Tibial nerve (tissue), 4 donors: ENCODE measurements at places on chromosomes 3 and 15. TPM values are rescaled to one million over a fixed set of nuclear protein-coding genes. Genes with fewer than 3 reads are reported as not detected.

DNA sequence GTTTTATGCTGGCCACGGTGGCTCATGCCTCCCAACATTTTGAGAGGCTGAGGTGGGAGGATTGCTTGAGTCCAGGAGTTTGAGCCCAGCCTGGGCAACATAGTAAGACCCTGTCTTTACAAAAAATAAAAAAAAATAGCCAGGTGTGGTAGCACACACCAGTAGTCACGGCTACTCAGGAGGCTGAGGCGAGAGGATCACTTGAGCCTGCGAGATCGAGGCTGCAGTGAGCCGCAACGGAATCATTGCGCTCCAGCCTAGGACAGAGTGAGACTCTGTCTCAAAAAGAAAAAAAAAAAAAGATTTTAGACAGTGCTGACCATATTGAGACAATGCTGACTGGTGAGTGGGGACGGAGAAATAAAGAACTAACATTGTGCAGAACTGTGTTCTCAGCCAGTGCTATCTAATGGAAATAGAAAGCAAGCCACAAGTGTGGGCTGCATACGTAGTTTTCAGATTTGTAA is 67.2 kb downstream of the ST6GAL1 start:
- no peaks in the 10 kb centered on the region for H3K27me3 ChIP-seq
- H3K4me1 ChIP-seq, result peaks cover 7% of the 10 kb centered on the region
- no peak overlapping the region for H3K27ac ChIP-seq
- no peak overlapping the region for H3K4me3 ChIP-seq
- DNase-seq, result no peak
- H3K36me3 ChIP-seq, result no peaks in the 10 kb centered on the region

DNA sequence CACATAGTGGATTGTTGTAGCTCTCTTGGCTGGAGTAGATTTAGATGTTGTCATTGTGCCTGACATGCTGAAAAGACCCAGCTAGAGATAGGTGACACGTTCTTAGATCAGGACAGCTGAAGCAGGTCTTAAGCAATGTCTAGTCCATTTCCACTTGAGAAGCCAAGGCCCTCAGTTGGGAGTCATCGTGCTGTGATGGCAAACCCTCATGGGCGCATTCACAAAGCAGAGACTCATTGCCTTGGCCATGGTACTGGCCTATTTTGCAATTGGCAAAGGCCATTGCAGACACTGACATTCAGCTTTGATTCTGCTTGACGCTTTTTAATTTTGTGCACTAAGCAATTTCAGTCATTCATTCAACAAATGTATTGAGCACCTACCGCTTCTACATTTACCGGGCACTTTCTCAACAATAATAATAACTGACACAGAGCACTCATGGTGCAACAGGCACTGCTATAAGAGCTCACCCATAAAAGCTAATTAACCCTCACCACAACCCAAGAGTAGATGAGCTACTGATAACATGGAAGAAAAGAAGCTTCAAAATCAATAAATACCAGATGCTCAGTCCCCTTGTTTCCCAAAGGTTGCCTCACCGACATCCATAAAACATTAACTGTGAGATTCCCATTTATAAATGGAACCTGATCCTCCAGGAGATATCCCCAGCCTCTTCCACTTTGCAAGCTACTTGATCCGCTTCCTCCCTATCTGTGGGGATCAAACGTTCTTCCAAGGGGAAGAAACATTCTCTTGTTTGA is 200.1 kb downstream of the TLE3 start:
- DNase-seq, result no peak
- H3K4me1 ChIP-seq, result no peaks in the 10 kb centered on the region
- H3K27ac ChIP-seq, result no peak overlapping the region

- DNase-seq, result no peak
- H3K27me3 ChIP-seq, result no peaks in the 10 kb centered on the region
- peak overlapping the region; percentile 12 for H3K27ac ChIP-seq
- peaks cover 3% of the 10 kb centered on the region for H3K36me3 ChIP-seq
Observed at GRCh38 chr3:186965141-186965879, 35.0 kb downstream of the ST6GAL1 start.

GRCh38 chr3:170038434-170039110 is 777 bp downstream of the GPR160 start:
- H3K4me1 ChIP-seq, result no peaks in the 10 kb centered on the region
- DNase-seq, result no peak
- H3K27ac ChIP-seq, result no peak overlapping the region
- peaks cover 81% of the 10 kb centered on the region for H3K27me3 ChIP-seq
- H3K4me3 ChIP-seq, result peak overlapping the region; percentile 37

The SERPINI2 gene
- not detected for total RNA-seq

The IGSF11 gene
- 17.7 TPM for total RNA-seq

DNA sequence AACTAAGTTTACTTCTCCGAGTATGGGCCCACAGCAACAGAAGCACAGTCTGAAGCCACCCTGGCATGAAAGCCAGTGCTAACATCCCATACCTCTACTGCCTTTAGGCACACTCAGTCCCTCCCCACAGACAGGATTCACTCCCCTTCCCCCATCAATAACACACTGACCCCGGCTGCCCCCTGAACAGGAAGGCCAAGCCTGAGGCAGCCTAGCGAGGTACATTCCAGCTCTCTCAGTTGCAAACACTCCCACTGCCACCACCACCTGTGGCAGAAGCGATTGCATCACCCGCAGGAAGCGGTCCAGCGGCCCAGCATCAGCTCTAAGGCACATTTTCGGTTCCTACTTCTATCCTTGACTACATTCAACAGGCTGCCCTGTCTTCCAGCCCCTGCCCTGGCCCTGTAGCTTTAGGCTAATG is 7.0 kb upstream of the BMF start:
- H3K4me3 ChIP-seq, result no peak overlapping the region
- H3K27ac ChIP-seq, result no peak overlapping the region
- peak; percentile 27 for DNase-seq
- H3K36me3 ChIP-seq, result no peaks in the 10 kb centered on the region
- H3K4me1 ChIP-seq, result no peaks in the 10 kb centered on the region

DNA sequence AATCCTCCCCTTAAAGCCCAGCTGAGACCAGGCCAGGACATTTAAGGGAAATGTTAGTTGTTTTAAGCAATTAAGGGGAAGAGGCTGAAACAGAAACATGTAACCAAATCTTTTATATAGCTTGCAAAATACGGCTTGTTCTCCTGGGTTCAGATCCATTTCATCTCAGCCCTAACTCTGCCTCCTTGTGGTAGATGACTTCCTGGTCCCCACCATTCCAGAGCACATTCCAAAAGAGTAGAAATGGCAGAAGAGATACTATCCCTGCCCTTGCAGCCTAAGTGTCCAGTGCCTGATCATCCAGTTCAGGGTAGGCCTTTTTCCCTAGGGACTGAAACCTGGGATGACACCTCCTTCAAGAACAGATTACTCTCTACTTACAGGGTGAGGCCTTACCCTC is 266.2 kb upstream of the VEPH1 start:
- no peaks in the 10 kb centered on the region for H3K4me1 ChIP-seq
- DNase-seq, result no peak
- no peaks in the 10 kb centered on the region for H3K27me3 ChIP-seq
- H3K27ac ChIP-seq, result no peak overlapping the region

- no peak overlapping the region for H3K27ac ChIP-seq
- no peaks in the 10 kb centered on the region for H3K27me3 ChIP-seq
- no peak overlapping the region for H3K4me3 ChIP-seq
- no peaks in the 10 kb centered on the region for H3K4me1 ChIP-seq
Observed at GRCh38 chr3:113124256-113124830, 87.0 kb upstream of the BOC start.

The CRBN gene
- total RNA-seq, result 107 TPM

The ADCY5 gene
- total RNA-seq, result 13.3 TPM

The PDIA5 gene
- total RNA-seq, result 20.1 TPM

The ALG3 gene
- total RNA-seq, result 79.5 TPM

- H3K4me3 ChIP-seq, result no peak overlapping the region
Observed at GRCh38 chr15:60551781-60552161, 72.8 kb upstream of the ICE2 start.

The DPH6 gene
- total RNA-seq, result 20.9 TPM

DNA sequence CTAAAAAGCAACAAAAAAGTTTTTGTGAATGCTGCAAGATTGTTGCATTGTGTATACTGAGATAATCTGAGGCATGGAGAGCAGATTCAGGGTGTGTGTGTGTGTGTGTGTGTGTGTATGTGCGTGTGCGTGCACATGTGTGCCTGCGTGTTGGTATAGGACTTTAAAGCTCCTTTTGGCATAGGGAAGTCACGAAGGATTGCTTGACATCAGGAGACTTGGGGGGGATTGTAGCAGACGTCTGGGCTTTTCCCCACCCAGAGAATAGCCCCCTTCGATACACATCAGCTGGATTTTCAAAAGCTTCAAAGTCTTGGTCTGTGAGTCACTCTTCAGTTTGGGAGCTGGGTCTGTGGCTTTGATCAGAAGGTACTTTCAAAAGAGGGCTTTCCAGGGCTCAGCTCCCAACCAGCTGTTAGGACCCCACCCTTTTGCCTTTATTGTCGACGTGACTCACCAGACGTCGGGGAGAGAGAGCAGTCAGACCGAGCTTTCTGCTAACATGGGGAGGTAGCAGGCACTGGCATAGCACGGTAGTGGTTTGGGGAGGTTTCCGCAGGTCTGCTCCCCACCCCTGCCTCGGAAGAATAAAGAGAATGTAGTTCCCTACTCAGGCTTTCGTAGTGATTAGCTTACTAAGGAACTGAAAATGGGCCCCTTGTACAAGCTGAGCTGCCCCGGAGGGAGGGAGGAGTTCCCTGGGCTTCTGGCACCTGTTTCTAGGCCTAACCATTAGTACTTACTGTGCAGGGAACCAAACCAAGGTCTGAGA is 4.7 kb downstream of the BHLHE40 start:
- H3K4me3 ChIP-seq, result peak overlapping the region; percentile 67
- H3K4me1 ChIP-seq, result peaks cover 80% of the 10 kb centered on the region
- no peak for DNase-seq
- peak overlapping the region; percentile 96 for H3K27ac ChIP-seq
- H3K27me3 ChIP-seq, result no peaks in the 10 kb centered on the region
- H3K36me3 ChIP-seq, result peaks cover 9% of the 10 kb centered on the region
